ENCODE measurements at places on chromosomes 12 and 14.

DNA sequence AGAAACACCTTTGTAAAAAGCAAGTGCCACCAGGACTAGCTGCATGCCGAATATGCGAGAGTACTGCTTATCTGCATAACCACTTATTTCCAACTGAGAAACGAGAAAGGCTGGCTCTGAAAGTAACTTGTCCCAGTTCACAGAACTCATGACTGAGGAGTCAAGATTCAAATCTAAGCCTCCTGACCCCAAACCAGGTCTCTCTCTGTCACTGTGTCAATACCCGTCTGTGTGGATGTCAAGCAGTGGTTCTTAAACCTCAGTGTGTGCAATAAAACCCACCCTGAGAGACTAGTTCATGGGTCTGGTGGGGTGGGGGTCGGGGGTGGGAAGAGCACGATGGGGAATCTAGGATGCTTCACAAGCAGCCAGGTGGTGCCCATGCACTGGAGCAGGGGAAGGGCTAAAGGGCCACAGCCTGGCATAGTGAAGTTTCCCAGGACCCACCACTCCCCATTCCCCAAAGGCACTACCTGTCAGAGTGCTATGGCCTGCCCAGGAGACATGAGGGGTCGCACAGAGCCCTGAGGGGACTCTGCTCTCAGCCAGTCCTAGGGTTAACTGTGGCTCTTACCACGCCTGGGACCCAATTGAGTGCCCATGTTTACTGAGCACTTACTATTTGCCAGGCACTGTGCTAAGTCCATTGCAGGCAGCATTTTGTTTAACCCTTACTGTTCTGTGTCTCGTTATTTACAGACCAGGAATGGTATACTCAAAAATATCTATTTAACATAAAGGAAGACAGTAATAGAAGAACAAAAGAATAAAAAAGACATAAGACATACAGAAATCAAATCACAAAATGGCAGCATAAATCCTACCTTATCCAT, 33.4 kb upstream of the PNMA1 start:
- DNase-seq, result no peak

- no peak for DNase-seq
These were observed 12.3 kb downstream of the GPX2 start for GRCh38 chr14:64930085-64930843.

GRCh38 chr12:67669934-67670631, 21.5 kb downstream of the DYRK2 start:
- no peak for DNase-seq

- DNase-seq, result no peak
These were observed 94.5 kb downstream of the AACS start for GRCh38 chr12:125159702-125160101.

DNA sequence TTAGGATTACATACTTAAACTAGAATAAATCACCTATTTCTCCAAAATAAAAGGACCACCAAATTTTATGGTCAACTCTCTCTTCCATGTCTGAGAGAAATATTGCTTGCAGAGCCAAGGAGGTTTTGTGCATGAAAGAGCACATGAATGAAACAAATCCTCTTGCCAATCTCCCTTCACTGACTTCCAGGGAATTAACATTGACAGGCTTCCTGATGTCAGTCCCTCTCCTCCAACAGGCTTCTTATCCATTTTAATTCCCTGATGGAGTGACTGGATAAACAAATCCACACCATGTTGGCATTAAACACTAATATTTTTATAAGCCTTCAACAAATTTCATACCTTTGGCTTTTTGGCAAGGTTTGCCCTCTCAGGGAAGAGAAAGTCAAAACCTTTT, 45.3 kb upstream of the CNTN1 start:
- DNase-seq, result no peak

DNA sequence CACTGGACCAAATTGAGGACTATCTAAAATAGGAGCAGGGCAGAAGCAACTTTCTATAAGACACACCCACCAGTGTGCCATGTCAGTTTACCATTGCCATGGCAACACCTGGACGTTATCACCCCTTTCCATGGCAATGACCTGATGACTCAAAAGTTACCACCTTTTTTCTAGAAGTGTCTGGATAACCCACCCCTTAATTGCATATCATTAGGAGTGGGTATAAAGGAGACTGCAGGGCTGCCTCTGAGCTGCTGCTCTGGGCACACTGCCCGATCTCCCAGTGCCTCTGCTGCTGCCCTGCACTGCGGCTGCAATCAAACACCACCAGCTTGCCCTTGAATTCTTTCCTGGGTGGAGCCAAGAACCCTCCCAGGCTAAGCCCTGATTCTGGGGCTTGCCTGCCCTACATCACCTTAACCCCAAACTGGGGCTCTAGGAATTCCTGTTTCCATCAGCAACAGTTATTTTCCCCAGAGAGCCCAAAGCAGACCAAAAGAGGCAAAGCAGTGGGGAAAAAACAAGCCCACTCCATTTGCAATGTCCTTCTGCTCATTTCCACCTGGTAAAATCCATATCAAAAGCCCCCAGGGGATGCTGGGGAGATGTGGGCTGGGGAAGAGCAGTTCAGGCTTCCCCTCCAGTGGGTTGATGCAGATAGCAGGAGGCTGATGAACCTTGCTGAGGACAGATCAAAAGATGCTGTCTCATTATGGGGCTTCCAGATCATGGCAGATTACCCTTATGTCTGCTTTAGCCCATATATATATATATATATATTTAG, 129.5 kb upstream of the NCOR2 start:
- no peak for DNase-seq

DNA sequence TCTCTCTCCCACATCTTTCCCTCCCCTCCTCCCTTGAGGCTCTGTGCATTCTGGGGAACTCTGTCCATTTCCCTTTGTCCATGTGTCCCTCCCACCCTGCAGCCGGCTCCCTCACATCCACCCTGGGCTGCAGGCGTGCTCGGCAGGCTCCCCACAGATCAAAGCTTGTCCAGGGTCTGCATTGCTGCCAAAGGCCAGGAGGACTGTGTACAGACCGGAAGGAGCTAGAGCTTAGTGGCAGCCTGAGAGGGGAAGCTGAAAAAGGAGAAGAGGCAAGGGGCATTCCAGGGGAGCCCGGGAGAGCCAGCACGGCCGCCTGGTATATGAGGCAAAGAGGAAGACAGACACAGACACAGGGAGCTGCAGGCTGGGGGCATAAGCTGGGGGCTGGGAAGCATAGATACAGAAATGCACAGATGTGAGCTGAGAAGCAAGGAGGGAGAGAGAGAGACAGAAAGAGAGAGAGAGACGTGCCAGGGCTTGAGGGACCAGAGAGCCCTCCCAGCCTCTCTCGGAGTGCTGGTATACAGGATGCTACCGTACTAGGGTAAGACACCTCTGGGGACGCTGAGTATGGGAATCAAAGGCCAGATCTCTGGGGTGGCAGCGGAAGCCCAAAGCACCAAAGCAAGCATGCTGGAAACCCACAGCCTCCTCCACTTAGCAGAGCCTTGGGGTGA, 3.3 kb downstream of the CD4 start:
- DNase-seq, result no peak

DNA sequence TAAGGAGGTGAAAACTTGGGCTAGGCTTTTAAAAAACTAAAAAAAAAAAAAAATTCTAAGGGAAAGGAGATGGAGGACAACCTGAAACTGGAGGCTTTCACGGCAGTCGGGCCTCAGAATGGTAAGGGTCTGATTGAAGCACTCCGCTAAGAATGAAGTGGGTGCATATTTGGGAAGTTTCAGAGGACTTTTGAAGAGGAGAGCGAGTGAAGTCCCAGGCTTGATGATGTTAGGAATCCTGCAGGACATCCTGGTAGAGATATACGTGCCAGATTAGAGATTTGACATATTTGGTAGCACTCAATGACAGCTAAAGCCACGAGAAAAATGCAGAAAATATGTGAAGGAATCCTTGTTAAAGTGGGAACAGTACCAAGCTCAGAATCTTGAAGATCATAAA, 186.2 kb downstream of the SNAPC1 start:
- DNase-seq, result no peak

- DNase-seq, result no peak
These were observed 56.3 kb downstream of the SLC6A15 start for GRCh38 chr12:84856156-84856900.

GRCh38 chr14:88305528-88306322, 17.3 kb downstream of the KCNK10 start:
- no peak for DNase-seq

- no peak for DNase-seq
These were observed 807.3 kb upstream of the TMEM132C start for GRCh38 chr12:127459687-127460086.

DNA sequence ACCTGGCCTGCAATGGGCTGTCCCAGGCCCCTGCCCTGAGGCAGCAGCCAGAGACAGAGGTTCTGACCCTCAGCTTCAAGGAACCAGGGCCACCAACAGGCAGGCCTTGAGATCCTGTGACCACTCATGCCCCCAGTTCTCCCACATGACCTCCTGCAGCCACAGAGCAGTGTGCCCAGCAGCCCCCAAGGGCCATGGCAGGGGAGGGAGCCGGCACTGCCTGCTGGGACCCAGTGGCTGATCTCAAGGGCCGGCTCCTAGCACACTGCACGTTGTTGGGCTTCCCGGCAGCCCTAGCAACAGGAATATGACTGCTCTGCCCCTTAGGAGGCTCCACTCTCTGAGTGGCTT, 14.8 kb downstream of the DEGS2 start:
- no peak for DNase-seq

GRCh38 chr12:107760207-107760808, 629 bp downstream of the PRDM4 start:
- DNase-seq, result peak; percentile 56

DNA sequence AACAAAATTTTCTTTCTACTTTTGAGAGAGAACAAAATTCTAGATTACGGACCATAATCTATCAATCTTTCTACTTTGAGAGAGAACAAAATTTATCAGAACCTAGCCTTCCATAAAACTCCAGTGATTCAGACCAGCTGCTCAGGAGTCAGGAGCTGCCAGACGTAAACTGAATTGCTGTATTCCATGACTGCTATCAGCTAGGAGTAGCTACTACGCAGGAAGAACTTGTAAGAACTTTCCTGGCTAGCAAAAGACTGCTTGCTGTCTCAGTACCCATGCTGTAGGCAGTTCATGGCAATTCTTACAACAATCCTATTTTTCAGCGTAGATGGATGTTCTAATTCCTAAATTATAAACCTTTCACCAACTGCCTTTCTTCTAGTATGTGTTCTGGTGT, 73.3 kb downstream of the MED13L start:
- DNase-seq, result no peak

- peak; percentile 83 for DNase-seq
These were observed 63.1 kb downstream of the ARL6IP4 start for GRCh38 chr12:123043536-123044001.

DNA sequence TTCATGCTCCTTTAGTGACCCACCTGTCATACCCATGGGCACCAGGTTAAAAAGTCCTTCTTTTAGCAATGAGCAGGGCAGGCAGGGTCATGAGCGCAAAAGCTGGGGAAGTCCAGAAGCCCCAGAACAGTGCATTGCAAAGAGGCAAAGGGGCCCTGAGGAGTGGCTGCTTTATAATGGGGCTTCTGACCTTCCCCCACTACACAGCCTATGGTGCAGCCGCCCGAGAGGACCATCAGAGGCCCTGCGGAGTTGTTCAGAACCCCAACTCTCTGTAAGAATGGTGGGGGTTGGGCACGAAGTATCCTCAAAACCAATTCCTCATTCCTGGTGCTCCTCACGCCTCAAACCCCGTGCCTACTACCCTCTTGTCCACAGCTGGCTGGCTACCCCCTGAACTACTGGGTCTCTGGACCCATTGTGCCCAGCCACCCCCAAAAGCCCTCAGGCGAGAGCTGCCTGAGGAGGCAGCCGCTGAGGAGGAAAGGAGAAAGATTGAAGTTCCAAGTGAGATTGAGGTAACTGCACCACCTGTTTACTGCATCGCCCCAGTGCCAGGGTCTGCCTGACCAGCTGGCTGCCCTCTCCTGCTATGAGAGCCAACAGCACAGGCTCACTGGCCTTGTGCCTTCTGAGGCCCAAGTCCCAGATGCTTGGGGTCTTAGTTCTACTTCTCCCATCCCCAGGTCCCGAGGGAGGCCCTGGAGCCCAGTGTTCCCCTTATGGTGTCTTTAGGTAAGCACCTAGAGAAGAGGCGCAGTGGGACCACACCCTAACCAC, 6.7 kb downstream of the REC8 start:
- DNase-seq, result no peak

GRCh38 chr12:49518914-49519573, 19.8 kb upstream of the KCNH3 start:
- DNase-seq, result no peak

DNA sequence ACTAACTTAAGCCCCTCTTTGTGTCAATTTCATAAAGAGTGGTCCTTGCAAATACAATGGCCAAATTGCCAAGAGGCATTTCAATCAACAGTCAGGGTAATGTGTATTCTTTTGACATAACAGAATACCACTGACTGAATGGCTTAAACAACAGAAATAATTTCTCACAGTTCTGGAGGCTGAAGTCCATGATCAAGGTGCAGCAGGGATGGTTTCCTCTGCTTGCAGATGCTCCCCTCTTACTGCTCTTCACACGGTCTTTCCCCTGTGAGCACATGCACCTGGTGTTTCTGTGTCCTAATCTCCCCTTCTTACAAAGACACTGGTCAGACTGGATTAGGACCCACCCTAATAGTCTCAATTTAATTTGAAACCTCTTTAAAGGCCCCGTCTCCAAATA, 31.9 kb downstream of the FGFR1OP2 start:
- DNase-seq, result no peak

- DNase-seq, result no peak
These were observed 33.2 kb upstream of the FAM222A start for GRCh38 chr12:109680264-109681005.

DNA sequence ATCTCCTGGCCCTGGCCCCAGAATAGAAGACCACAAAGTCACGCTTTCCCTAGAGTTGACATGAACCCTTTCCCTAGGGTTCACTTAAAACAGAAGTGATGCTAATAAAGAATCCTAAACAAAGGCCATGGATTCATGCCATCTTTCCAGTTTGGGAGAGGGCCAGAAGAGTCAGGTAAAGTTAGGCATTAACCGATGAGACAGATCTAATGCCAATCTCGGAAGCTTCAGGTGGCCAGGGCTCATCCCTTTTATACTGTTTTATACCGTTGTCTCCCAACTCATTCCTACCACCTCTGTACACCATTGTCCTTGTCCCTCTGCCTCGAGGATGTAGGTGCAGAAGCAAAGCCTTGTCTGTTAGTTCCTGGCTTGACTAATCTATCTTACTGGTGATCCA, 22.8 kb upstream of the ACTR10 start:
- DNase-seq, result no peak

DNA sequence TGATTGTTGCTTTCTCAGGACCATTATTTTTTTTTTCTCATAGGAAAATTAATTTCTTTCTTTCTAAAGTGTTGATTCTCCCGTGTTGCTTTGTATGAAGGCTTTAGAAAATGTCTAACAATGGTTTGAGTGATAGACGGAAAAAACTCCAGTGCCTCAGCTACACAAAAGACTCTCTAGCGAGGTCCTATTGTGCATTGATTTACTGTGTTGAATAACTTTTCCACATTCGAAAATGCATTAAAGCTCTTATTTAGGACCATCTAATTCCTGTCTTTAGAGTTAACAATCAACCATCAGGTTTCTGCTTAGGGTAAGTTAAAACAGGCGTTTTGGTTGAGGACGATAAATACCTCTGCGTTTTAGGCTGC, 99.6 kb downstream of the PTPN11 start:
- DNase-seq, result no peak
